CD4-positive, alpha-beta T cell treated with Interleukin-4 for 1 hour (primary cell): ENCODE measurements at places on chromosomes 16 and 17.
A peak's percentile ranks its signal among the peaks of the same experiment; 100 is the strongest.

DNA sequence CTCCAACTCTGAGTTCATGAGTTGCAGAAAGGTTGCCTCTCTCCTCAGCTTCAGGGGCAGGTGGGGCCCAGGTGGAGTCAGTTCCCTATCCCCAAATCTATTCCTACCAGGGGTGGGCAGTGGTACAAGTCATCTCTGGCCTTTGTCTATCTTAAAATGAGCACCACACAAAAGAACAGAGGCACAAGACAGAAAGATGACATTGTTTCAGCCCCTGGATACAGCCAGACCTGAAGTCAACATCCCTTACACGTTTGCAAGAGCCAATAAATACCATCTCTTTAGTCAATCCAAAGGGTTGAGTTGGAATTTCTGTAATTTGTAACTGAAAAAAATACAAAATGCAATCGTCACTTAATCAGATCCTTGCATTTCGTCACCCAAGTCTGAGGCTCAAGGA lies 32.2 kb downstream of the MMP15 start:
- no peak for DNase-seq

DNA sequence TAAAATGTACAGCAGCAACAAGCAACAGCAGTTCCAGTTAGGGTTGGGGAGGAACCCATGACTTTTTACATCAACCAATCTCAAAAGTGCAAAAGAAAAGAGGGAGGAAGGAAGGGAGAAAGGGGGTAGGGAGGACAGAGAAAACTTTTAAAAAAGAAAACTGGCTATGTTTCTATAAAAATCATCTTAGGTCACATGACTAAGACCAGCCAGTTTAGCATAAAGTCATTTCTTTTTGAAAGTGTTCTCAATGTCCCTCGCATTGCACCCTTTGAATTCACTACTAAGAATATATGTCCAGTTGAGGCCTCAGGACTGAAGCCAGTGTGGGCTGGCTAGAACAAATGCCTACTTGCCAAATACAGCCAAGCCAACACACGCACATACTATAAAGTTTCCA lies 28.9 kb downstream of the DCUN1D3 start:
- DNase-seq, result no peak

DNA sequence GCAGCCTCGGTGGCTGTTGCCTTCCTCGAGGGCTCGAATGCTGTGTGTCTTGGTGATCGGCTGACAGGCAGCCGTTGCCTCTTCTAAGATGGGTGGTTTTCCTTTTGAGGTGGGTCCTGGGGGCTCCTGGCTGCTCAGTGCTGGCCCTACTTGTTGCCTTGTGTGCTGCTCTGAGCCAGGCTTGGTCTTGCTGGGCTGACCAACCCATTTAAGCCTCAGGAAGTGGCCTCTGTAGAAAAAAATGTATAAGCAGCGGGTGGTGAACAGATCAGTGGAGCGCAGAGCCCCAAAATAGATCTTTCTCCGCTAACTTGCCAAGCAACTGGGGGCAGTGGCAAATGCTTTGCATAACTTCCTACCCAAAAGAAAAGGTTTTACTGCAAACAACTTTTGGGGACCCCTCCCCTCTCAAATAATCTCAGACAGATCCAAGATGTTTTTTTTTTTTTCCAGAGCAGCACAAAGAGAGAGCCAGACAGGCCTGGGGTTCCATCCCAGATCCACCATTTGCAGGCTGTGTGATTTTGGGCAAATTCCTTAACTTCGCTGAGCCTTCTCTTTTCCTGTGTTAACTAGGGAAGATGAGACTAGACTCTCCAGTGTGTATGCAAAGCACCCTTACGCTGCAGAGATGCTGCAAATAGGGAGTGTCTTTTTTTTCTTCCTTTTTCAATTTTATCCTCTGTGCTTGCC lies 42.5 kb downstream of the PLCG2 start:
- DNase-seq, result no peak

- peak; percentile 51 for DNase-seq
Measured at GRCh38 chr17:42050393-42051012, at the start of gene C17orf113. TSS of gene C17orf113 (minus strand) at chr17:42050601. CDS start at chr17:42043376, 7,225 bp downstream.

DNA sequence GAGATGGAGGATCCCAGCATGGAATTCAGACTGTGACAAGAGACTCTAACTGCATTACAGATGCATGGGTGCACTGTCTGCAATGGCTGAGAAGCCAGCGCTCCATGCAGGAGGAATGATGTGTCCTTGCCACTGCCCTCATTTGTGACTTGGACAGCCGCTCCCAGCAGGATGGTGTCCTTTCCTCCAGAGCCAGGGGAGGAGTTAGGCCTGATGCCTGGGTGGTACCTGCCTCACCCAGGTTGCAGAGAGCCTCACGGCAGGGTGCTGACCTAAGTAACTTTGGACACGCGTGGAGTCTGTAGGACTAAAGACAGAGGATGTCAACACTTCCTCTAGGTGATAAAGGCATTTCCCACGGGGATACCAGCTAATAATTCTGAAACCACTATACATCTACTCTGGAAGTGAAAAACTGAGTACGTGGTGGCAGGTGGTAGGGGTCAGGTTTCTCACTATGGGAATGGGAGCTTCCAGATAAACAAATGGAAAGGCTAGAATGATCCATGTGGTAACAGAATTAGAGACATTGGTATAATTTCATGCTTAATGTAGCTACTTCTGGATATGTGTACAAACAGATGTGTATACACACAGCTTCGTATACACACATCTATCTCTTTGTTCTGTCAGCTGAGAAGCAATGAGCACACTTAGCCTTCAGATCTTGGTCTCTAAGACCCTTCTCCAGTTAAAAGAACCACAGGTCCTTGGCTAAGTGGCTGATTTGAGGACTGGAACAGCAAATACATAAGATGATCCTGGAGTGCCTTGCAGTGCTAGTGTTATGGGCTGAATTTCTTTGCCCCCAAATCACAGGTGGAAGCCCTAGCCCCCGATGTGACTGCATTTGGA lies 13.7 kb upstream of the CSNK1D start:
- no peak for DNase-seq

- no peak for DNase-seq
Measured at GRCh38 chr17:66692421-66692690, 142.6 kb upstream of the CACNG5 start.
